Osteocyte (in vitro differentiated cells): ENCODE measurements at places on chromosomes 3 and 15. TPM values are rescaled to one million over a fixed set of nuclear protein-coding genes. Genes with fewer than 3 reads are reported as not detected.

PLEKHO2 gene
- total RNA-seq, result 24.5 and 24.7 TPM in 2 replicates

GPR176 gene
- 21.1 and 22.0 TPM in 2 replicates for total RNA-seq

DNA sequence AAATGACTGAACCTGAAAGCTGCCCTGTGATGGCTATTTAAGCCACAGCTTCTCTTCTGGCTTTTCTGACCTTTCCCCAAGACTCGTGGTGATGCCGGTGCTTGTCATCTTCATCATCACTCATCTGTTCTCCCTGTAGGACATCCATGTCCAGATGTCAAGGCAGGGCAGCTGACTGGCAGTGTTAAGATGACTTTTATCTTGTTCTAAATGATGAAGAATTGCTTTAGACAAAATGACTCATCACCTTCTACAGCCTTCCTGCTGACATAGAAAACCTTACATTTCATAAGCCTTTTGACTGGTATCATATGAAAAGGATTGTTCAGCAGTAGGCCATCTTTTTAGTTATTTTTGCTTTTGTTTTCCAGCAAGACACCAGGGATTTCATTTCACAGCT is 67.0 kb upstream of the GPR149 start:
- H3K4me1 ChIP-seq, result no peaks in the 10 kb centered on the region
- no peaks in the 10 kb centered on the region for H3K27me3 ChIP-seq
- H3K36me3 ChIP-seq, result no peaks in the 10 kb centered on the region
- no peak overlapping the region for H3K27ac ChIP-seq

PLA2G4F gene
- total RNA-seq, result not detected in 2 replicates

DNA sequence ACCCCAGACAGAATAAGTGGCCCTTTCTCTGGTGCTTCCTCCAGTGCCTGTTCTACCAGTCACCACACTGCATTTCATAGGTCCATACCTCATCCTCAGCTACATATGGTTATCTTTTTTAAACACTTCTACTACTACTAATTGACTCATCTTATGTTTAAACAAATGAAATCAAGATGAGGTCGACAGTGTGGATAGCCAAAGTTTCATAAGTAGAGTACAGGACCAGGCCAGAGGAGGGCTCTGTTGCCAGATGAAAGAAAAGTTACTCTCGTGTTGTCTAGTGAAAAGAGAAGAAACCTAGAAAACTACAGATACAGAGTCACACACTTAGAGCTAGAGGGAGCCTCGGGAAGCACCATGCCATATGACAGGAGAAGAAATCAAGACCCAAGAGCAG is 296.1 kb downstream of the VPS13C start:
- no peaks in the 10 kb centered on the region for H3K36me3 ChIP-seq
- no peak overlapping the region for H3K27ac ChIP-seq
- H3K4me3 ChIP-seq, result no peak overlapping the region
- no peak for DNase-seq

GRCh38 chr3:189787632-189788031 is 156.4 kb downstream of the TP63 start:
- no peak overlapping the region for H3K27ac ChIP-seq
- H3K36me3 ChIP-seq, result no peaks in the 10 kb centered on the region
- H3K4me1 ChIP-seq, result no peaks in the 10 kb centered on the region
- DNase-seq, result no peak
- no peak overlapping the region for H3K4me3 ChIP-seq

DNA sequence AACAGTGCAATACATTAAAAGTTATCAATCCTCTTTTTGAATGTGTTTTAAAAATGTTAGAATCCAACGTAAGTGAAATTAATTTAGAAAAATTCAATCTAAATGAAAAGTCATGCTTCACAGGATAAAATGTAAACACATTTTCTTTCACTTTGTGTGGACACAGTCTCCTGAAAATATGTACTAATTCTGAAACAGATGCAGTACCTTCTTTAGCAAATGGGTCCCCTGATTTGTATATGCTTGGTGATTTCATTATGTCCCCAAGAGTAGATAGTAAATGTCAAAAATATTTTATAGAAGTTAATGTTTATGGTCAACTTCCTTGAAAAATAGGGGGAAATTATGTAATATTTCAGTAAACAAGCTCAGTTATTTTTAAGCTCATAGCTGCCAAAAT is 28.9 kb downstream of the FOXP1 start:
- H3K4me3 ChIP-seq, result no peak overlapping the region

- H3K4me3 ChIP-seq, result no peak overlapping the region
- H3K27ac ChIP-seq, result no peak overlapping the region
- peaks cover 38% of the 10 kb centered on the region for H3K27me3 ChIP-seq
- no peaks in the 10 kb centered on the region for H3K36me3 ChIP-seq
- no peak for DNase-seq
Measured at GRCh38 chr3:46359733-46360493, 6.0 kb downstream of the CCR2 start.

DNA sequence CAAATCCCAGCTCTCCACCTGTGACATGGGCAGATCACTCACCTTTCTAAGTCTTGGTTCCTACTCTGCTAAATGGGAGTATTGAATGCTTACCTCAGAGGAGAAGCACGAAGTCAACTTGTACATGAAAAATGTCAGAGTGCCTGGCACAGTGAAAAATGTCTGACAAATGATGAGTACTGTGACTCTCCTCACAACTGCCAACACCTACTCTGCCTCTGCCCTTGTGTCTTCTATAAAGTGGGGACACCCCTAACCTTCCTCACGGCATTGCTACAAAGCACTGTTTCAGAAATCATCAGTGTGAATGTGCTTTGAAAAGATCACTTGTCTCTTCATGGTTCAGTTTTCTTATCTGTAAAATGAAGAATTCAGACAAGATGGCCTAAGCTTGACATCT is 940 bp upstream of the CCR1 start:
- no peaks in the 10 kb centered on the region for H3K4me1 ChIP-seq
- peaks cover 4% of the 10 kb centered on the region for H3K27me3 ChIP-seq
- H3K27ac ChIP-seq, result no peak overlapping the region
- no peak overlapping the region for H3K4me3 ChIP-seq
- no peak for DNase-seq

SPSB4 gene
- 2.0 and 3.3 TPM in 2 replicates for total RNA-seq

DNA sequence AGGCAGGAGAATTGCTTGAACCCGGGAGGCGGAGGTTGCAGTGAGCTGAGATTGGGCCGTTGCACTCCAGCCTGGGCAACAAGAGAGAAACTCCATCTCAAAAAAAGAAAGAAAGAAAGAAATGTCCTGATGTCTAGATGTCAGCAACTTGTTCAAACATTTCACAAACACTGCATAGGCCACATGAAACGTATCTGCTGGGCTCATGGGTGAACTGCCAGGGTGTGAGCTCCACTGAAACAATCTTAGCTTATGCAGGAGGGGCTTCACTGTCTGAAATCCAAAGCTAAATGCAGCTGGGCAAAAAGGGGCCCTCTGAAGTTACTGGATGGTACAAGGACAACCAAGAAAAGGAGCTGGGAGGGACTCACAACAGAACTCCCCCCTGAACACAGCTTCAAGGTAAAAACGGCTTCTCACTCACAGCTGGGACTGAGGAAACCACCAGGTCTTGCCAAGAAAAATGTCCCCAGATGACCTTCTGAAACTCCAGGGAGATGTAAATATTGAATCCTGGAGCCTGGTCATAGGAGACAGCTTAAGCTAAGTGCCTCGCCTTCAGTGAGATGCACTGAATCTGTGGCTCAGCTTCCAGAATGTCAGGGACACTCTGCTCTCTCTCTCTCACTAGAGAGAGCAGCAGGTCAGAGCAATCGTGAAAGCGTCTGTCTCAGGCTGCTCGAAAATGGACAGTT is 31.9 kb downstream of the SEC61A1 start:
- no peak overlapping the region for H3K4me3 ChIP-seq
- peak overlapping the region; percentile 77 for H3K27ac ChIP-seq
- no peaks in the 10 kb centered on the region for H3K27me3 ChIP-seq
- peaks cover 19% of the 10 kb centered on the region for H3K36me3 ChIP-seq

GRCh38 chr15:93664213-93664956 is 567.0 kb upstream of the MCTP2 start:
- no peak overlapping the region for H3K27ac ChIP-seq
- no peaks in the 10 kb centered on the region for H3K27me3 ChIP-seq
- DNase-seq, result no peak
- H3K36me3 ChIP-seq, result no peaks in the 10 kb centered on the region
